ENCODE measurements at places on chromosomes 13 and 19. TPM values are rescaled to one million over a fixed set of nuclear protein-coding genes. Genes with fewer than 3 reads are reported as not detected.

Gene PNMA8A
- total RNA-seq, result 0.26 TPM

DNA sequence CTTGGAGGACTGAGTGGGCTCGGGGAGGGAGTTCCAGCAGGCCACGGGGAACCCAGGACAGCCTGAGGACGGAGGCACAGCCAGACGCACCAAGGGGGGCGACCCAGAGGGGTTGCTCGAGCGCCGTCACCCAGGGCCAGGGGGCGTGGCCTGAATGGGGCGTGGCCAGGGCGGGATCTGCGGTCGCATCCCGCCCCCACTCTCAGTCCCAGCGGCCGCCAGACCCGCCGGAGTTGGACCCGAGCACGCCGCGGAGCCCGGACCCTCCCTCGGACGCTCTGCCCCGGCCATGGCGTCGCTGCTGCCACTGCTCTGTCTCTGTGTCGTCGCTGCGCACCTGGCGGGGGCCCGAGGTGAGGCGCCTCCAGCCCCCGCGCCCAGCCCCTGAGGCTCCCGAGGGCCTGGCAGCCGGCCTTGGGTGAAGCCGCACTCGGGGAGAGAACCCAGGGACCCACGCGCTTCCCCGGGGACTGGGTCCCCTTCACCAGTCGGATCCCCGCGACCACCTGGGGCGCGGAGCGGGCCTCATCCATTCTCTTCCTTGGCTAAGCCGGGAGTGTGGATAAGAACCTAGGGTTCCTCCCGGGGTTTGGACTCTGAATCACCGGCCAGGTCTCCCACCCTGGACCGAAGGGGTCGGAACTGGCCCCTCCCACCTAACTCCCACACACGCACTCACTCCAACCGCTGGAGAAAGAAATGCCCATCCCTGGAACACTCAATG lies at the start of gene CILP2:
Gene CILP2 (plus strand): TSS at position 205 of the 724 bp plus-strand sequence. CDS start 85 bp downstream, at position 290.
- peak; percentile 18 for DNase-seq

DNA sequence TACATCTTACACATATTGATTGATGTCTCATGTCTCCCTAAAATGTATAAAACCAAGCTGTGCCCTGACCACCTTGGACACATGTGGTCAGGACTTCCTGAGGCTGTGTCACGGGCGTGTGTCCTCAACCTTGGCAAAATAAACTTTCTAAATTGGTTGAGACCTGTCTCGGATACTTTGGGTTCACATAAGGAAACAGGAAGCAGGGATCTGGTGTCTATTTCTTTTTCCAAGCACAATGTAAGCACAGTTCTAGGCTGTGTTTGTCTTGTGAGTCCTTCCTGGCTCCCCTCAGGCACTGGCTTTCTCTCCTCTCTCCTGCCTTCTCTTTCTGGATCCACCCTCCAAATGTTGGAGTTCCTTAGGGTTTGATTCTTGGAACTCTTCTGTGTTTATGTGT lies 27.6 kb upstream of the TPT1 start:
- DNase-seq, result no peak

Gene WASF3
- total RNA-seq, result not detected

GRCh38 chr13:68439817-68440216 lies 1209.7 kb upstream of the PCDH9 start:
- DNase-seq, result no peak

- no peak for DNase-seq
Measured at GRCh38 chr19:55437410-55437809, 5.7 kb downstream of the SHISA7 start.

- no peak for DNase-seq
Measured at GRCh38 chr13:72851678-72852014, 69.7 kb downstream of the PIBF1 start.

GRCh38 chr13:94247890-94248289 lies 231.6 kb downstream of the DCT start:
- DNase-seq, result no peak

Gene CCDC194
- total RNA-seq, result 2.5 TPM

DNA sequence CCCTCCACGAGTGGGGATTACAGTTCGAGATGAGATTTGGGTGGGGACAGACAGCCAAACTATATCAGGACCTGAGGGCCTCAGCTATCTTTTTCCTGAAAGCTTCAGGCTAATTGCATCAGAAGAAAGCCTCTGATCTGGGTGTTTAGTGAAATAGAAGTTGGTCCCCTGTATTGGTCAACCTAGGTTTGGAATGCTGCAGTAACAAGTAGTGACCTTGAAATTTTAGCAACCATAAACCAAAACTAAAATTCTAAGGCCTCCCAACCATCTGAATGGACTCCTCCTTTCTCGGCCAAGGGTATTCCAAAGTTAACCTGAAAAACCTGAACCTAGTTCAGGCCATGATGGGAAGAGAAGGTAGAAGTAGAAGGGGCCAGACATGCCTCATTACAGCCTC lies 34.9 kb upstream of the OR10H1 start:
- DNase-seq, result no peak

GRCh38 chr13:39605677-39606320 lies 2.8 kb upstream of the LHFPL6 start:
- no peak for DNase-seq

GRCh38 chr19:38693380-38694223 lies 46.2 kb downstream of the ACTN4 start:
- peak; percentile 62 for DNase-seq

- peak; percentile 91 for DNase-seq
Measured at GRCh38 chr13:46295491-46296114, 83.9 kb downstream of the LRRC63 start.

Gene C19orf85
- total RNA-seq, result not detected

Gene OVOL3
- total RNA-seq, result not detected

DNA sequence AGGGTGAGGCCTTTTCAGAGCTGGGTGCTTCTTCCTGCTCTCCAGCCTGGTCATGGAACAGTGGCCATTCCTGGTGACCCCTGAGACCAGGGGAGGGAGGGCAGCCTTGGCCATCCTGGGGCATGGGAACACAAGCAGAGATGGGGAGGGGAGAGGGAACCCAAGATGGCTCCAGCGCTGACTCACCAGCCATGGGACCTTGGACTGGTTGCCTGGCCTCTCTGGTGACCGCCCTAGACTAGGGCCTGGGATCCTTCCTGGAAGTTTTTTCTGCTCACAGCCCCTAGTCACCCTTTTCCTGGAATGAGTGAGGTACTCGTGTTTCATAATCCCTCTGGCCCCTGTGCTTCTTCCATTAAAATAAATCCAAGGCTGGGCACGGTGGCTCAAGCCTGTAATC lies 3.3 kb upstream of the OPA3 start:
- DNase-seq, result no peak

DNA sequence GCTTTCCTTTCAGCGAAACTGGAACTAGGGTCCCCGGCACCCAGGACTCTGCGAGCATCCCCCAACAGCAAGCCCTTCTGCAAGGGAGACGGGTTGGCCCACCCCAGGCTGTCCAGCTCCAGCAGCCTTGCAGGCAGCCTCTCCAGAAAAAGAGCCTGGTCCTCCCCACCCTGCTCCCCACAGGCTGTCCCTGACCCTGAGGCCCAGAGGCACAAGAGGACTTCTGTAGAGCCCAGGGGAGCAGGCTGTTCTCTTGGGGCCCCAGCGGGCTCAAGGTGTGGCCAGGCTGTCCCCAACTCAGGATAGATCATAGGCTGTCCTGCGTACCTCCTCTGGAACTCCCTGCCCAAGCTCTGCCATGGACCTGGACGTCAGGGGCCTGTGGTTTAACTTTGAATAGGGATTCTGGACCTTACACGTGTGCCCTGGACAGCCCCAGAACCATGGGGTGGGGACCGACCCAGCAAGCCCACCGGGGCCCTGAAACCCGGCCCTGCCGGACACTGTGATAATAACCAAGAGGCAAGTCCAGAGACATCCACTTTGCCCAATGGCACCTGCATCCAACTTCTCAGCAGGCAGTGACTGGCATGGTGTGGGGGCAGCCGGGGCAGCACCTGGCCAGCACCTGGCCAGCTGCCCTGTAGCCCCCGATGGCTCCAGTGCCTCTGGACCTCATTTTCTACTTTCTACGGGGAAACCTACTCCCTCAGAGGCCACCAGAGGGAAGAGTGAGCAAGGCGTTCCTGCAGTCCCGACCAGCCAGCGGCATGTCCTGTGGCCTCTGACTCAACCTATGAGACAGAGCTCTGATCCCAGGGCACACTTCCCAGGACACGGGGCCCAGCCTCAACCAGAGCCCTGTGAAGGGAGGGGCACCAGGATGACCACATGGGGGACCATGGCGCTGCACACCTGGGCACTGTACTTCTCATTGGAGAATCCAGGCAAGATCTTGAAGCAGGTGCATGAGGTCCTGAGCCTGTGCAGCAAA lies 50.9 kb upstream of the TPM4 start:
- no peak for DNase-seq

Gene CGB8
- total RNA-seq, result not detected

DNA sequence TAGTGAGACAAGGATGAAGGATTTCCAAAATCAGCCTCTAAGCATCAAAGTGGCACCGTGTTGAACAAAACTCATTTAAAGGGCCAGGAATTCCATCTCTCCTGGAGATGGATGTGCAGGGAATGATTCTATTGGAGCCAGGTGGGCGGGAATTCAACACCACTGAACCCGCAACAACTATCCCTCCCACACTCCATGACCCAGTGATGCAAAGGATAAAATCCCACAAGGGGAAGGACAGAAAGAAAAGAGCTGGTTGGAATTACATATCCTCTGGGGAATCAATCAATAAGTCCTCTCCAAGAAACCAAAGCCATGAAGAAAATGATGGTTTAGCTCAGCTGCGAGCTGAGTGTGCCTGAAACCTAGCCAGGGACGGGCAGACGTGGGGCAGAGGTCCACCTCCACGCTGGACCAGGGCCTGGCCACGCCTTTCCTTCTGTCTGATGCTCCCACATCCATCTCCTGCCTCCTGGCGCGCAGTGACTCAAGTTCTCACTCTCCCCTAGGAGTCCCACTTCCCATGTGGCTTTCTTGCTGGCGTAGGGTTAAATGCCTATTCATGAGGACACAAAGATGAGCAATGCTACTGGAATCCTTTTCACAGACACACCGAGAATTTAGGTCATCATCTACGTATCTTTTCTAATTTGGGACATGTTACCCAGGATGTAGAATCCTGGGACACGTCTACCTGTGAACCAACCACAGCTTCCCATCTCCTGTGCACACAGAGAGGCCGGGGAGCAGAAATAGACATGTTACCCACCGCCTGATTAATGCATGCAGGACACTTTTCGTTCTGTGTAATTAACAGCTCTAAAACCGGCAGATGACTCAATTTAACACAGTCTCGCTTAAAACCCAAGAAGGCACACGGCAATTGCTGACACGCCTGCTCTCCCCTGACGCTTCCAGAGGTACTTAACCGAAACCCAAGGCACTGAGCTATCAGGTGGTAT lies 48.6 kb downstream of the PEPD start:
- DNase-seq, result no peak

- DNase-seq, result no peak
Measured at GRCh38 chr19:3392480-3392879, 26.1 kb downstream of the NFIC start.

Gene ADGRE3
- not detected for total RNA-seq

GRCh38 chr13:97432232-97432916 lies 1.6 kb upstream of the RAP2A start:
- peak; percentile 24 for DNase-seq

DNA sequence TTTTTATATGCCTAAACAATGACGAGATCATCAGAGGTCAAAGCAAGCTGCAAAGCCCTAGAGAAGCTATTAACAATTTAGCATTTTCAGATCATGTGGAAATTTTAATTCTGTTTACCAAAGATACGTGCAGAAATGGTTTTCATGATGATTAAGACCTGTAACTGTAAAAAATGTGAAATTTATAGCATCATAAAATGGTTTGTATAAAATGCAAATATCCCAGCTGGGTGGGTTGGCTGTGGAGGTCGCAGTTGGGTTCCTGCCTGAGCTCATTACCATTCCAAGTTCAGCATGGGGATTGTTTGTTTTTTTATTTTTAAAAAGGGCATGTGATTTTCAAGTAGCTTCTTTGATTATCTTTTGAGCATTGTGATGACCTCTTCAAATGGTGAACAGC lies 47.9 kb upstream of the SIAH3 start:
- no peak for DNase-seq

DNA sequence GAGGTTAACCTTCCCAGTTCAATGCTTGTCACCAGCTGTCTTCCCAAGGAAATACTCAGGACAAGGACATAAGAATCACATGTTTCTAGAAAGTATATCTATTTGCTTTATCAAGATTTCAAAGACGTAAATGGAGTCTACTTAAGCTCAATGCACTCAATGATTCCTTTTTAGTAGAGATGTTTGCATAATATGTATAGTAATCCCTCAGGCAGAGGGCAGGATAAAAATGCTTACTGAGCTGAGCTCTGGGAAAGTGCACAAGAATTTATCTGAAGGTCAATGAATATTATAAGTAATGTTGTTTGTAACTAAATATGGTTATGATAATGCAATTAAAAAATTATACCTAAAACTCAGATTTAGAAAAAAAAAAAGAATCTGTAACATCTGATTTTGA lies 1309.4 kb upstream of the SLC10A2 start:
- no peak for DNase-seq

- DNase-seq, result no peak
Measured at GRCh38 chr19:31840371-31840770, 491.1 kb upstream of the TSHZ3 start.

GRCh38 chr13:30850204-30850866 lies 55.7 kb upstream of the MEDAG start:
- no peak for DNase-seq

GRCh38 chr19:17378271-17378670 lies 1.1 kb upstream of the PLVAP start:
- DNase-seq, result no peak

Gene YJEFN3
- 18.7 TPM for total RNA-seq

Gene LAIR1
- total RNA-seq, result 59.8 TPM

DNA sequence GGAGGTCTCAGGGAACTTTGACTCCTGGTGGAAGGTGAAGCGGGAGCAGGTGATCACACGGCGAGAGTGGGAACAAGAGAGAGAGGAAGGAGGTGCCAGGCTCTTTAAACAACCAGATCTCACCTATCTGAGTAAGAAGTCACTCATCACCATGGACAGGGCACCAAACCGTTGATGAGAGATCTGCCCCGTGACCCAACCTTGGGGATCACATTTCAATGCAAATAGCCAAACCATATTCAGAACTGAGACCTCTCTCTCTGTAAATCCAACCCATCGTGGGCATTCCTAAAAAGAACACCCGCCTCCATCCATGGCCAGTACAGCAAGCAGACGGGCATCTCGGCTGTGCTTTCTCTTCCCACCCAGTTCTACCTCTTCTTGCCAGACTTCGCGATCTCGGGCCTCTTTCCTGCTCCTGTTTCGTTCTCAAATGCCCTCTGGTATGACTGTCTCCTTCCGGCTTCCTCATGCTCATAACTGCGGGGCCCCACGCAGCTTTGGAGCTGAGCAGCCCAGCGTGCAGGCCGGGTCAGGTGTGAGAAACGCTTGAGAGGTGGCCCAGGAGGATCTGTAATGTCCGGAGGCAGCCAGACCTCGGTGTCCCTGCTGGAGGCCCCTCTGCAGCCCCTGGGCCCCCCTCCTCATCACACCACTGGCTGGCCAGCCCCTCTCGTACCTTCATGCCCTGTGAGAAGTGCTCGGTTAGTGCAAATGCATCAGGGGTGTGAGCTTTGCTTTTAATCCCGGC lies 97.0 kb upstream of the GPR183 start:
- DNase-seq, result no peak

Gene ZNF550
- total RNA-seq, result 37.8 TPM

DNA sequence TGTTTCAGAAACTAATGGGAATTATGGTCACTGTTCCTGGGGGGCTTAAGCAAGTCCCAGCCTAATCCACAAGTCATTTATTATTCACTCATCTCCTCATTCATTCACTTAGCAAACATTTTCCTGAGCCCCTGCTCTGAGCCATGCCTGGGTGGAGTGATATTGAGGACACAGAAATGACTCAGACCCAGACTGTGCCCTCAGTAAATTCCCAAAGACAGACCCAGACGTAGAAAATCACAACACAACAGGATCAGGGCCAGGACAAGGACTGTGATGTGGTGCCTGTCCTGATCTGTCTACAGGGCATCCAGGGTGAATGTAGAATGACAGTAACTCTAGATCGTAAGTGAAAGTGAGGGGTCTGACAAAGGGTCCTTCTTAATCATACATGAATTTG lies 7.0 kb upstream of the SPACA6 start:
- no peak for DNase-seq

Gene ZNF208
- total RNA-seq, result 13.0 TPM
